ENCODE measurements at places on chromosomes 7 and 10. TPM values are rescaled to one million over a fixed set of nuclear protein-coding genes. Genes with fewer than 3 reads are reported as not detected.
A peak's percentile ranks its signal among the peaks of the same experiment; 100 is the strongest.

GRCh38 chr7:144606261-144606660 is 202.8 kb upstream of the NOBOX start:
- no peak for DNase-seq

The CDH23 gene
- total RNA-seq: 1.4 TPM

GRCh38 chr7:131161103-131161502 is 166.6 kb upstream of the MKLN1 start:
- DNase-seq: no peak

DNA sequence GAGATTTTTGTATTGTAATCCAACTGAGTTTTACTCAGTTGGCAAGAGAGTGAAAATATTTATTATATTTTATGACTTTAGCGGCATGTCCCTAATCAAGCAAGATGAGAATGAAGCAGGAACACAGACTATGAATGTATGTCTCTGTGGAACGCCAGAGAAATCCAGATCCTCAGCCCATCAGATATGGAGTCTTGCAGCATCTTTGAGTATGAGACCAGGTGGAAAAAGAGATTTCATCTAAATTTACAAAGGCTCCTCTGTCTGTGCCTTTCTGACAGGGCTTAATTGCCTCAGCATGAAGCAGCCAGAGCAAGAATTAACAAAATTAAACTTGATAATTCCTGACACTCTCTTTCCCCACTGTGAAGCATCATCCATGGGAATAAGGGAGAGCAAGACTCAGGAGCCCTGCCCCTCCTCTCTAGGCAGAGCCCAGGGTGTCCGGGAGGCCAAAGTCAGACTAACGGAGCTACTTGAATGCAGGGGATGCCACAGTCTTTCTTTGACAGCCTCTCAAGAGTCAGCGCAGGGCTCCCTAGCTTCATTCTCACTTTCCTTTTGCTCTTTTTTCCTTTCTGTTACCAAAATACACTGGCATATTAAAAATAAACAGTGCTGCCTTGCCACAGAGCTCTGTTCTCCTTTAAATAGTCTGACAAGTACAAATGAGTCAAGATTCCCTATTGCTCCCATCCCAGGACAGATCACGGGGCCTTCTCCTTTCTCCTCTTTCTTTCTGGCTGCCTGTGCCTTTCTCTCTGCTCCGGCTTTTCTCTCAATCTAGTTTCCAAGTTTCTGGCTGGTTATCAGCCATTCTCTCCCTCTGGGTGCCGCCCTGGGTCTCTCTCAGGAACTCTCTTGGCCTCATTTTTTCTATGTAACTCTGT is 132.2 kb upstream of the INHBA start:
- no peak for DNase-seq

- DNase-seq: no peak
Measured at GRCh38 chr10:32922170-32922569, 35.9 kb downstream of the ITGB1 start.

The SPDYE11 gene
- total RNA-seq: not detected

GRCh38 chr10:126749015-126749655 is 78.6 kb upstream of the C10orf90 start:
- peak; percentile 75 for DNase-seq

- no peak for DNase-seq
Measured at GRCh38 chr10:48651839-48652238, 32.8 kb upstream of the WDFY4 start.

DNA sequence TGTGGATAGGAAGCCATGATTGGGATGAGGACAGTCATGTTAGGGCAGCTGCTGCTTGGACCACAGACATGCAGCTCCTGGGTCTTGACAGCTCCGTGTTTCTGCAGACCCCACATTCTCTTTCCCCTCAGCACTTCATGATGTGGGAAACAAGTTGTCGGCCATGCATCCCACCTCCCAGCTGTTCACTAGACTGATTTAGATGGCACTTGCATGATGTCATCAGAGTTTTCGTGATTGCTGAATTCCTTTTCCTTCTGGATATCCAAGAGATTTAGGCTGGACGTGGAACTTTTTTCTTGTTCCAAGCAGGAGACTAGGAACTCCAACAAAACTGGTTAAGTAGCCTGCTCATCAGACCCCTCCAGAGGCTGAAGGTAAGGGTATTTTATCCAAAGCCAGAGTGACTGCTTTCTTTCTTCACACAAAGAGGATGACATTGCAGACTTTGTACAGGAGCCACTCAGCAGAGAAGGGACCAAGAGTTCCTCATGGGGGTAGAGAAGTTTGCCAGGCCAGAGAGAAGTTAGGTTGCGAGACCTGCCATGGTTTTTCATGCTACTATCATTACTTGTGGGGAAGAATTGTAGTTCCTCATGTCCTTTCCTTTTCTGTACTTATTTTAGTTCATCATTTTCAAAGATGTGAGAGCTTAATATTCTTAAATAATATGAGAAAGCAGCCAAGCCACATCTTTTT is 117.7 kb upstream of the GJD4 start:
- no peak for DNase-seq

GRCh38 chr10:52359441-52359840 is 45.4 kb downstream of the DKK1 start:
- DNase-seq: no peak

DNA sequence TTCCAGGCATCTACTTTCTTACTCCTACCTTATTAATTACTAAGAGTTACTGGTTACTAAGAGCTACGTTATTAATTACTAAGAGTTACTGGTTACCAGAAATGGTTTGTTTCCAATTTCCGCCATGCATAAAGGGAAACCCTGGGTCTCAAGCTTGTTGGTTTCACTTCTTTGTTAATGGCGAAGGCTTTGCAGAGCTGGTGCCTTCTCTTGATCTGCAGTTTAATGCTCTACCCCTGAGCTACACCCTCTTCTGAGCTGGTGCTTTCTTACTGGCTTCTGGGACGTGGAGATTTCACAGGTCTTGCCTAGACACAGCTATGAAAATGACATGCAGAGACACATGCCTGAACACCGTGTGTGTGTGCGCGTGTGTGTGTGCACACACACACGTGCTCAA is 560 bp downstream of the CPA4 start:
- DNase-seq: no peak

The EEF1AKMT2 gene
- 14.7 TPM for total RNA-seq

GRCh38 chr10:128064970-128065580 is 61.1 kb downstream of the MKI67 start:
- DNase-seq: no peak

The FRMPD2 gene
- total RNA-seq: 0.35 TPM

GRCh38 chr10:58268454-58268945 is 462 bp upstream of the CISD1 start:
- no peak for DNase-seq

The GLI3 gene
- total RNA-seq: 8.0 TPM

DNA sequence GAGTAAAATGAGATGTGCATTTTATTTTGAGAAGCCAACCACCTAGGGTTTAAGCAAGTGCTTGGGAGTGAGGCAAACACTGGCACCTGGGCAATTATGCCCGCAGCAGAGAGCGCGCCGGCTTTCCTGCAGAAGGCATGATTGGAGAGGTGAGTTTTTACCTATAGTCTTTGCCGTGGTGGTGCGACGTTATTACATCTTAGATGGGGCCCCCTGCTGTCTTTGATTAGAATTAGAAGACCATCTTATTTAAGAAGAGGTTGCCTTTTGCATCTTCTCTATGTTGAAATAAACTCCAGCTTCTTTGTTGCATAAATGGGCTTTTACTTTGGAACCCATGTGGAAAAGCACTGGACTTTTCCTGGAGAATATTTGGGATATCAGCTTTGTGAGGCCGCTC is 409.5 kb downstream of the GLRX3 start:
- DNase-seq: no peak

DNA sequence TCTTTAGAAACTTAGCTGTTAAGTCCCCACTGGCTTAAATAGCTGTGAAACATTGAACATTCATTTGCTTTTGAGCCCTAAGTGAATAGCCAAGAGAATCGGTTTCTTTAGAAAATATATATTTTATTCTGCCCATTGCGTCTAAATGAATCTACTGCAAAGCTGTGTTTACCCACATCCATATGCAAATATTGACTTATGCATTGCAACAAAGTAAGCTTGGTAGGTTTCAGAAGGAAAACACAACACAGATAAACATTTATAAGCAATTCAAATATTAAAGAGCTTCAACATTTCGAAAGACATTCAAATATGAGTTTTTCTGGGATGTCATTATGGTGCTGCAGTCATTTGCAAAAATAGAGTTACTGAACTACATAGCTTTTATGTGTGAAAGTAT is 257.3 kb downstream of the SH2D4B start:
- DNase-seq: no peak

The MRPS17 gene
- 19.3 TPM for total RNA-seq

All from colonic mucosa (tissue), 4 donors.